Dermis microvascular lymphatic vessel endothelial cell (primary cell): ENCODE measurements at places on chromosomes 12 and 14. TPM values are rescaled to one million over a fixed set of nuclear protein-coding genes. Genes with fewer than 3 reads are reported as not detected.

GYS2 gene
- total RNA-seq = not detected in 2 replicates

PAX9 gene
- not detected in 2 replicates for total RNA-seq

MLEC gene
- total RNA-seq = 31.7 and 45.1 TPM in 2 replicates

SERPINA9 gene
- not detected in 2 replicates for total RNA-seq

RNASE12 gene
- not detected in 2 replicates for total RNA-seq

CKAP4 gene
- 36.2 and 55.9 TPM in 2 replicates for total RNA-seq

TMPO gene
- 46.1 and 83.3 TPM in 2 replicates for total RNA-seq

TMEM253 gene
- 0.13 TPM in 1 of 2 replicates, not detected in the other for total RNA-seq

CDK2 gene
- 24.0 and 26.3 TPM in 2 replicates for total RNA-seq

IL23A gene
- 0.13 TPM in 1 of 2 replicates, not detected in the other for total RNA-seq

CD163L1 gene
- 16.0 and 23.6 TPM in 2 replicates for total RNA-seq

ANO2 gene
- 16.0 and 29.7 TPM in 2 replicates for total RNA-seq
